ENCODE measurements at places on chromosomes 16 and 17. TPM values are rescaled to one million over a fixed set of nuclear protein-coding genes. Genes with fewer than 3 reads are reported as not detected.
A peak's percentile ranks its signal among the peaks of the same experiment; 100 is the strongest.

The CPNE7 gene
- total RNA-seq: 7.5 TPM

The RPTOR gene
- total RNA-seq: 33.1 TPM

The KRT25 gene
- not detected for total RNA-seq

The CCDC182 gene
- total RNA-seq: not detected

The FAM171A2 gene
- 18.2 TPM for total RNA-seq

The FBXO39 gene
- 0.93 TPM for total RNA-seq

The EEF2K gene
- total RNA-seq: 20.9 TPM

The ADAMTS18 gene
- total RNA-seq: 2.5 TPM

The KIF18B gene
- total RNA-seq: 0.82 TPM

The NETO2 gene
- 17.1 TPM for total RNA-seq

The SEZ6L2 gene
- 69.6 TPM for total RNA-seq

The CA7 gene
- not detected for total RNA-seq

DNA sequence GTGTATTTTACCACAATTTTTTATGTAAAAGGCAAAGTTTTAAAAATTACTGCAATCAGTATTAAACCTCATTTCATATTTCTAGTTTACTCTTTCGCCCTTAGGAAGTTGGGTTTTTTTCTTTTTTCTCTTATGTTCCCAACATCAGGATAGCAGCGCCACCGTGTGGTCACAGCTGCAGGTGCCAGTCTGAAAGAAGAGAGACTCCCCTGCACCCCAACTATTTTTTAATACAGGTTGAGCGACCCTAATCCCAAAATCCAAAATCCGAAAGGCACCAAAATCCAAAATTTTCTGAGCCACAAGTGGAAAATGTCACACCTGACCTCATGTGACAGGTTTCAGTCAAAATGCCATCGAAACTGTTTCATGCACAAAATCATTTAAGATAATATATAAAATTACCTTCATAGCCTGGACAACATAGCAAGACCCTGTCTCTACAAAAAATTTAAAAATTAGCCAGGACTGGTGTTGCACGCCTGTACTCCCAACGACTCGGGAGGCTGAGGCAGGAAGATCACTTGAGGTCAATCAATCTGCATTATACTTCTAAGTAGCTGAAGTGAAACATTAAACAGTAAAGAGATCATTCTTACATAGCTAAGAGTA, 21.8 kb upstream of the ASGR2 start:
- peak; percentile 47 for DNase-seq

- no peak for DNase-seq
Observed at GRCh38 chr16:48124266-48124665, 31.5 kb downstream of the ABCC12 start.

- no peak for DNase-seq
Observed at GRCh38 chr17:57350266-57350665, 93.9 kb downstream of the MSI2 start.

- peak; percentile 91 for DNase-seq
Observed at GRCh38 chr16:89921702-89922476, 1.3 kb upstream of the TUBB3 start.

GRCh38 chr16:9124908-9125584, 33.6 kb downstream of the HAPSTR1 start:
- DNase-seq: no peak

GRCh38 chr17:13503526-13503925, 98.2 kb downstream of the HS3ST3A1 start:
- DNase-seq: no peak

DNA sequence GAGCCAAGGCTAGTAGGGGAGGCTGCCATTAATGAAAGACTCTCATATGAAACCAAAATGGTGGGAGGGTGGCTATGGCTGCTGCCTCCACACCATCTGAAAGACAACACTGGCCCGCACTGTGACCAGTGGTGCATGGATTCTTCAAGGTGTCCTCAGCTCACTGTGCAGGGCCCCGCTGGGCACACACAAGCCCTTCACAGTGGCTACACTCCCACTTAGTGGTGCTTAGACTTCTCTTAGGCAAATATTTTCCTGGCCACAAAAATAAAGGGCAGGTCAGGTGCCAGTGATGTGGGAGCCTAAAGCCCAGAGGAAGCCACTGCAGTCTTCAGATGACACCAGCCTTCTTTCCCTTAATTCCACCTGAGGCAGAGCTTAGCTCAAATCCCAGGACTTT, 38.1 kb upstream of the IRX3 start:
- DNase-seq: no peak

DNA sequence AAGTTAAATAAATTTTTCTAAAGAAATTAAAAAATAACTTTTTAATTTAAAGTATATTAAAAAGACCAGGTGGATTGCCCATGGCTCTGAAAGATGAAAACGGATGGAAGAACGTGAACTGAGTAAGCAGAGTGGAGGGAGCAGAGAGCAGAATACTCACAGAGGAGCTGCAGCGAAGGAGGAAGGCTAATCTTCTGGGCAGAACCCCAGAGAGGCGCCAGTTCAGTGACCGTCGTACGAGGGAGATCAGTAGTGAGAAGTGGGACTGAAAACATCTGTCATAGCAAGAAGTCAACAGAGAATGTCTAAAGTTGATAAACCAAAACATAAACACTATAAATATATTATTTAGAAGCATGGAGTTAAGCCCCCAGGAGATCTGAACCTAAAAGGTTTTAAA, 34.9 kb downstream of the UBE2G1 start:
- no peak for DNase-seq

DNA sequence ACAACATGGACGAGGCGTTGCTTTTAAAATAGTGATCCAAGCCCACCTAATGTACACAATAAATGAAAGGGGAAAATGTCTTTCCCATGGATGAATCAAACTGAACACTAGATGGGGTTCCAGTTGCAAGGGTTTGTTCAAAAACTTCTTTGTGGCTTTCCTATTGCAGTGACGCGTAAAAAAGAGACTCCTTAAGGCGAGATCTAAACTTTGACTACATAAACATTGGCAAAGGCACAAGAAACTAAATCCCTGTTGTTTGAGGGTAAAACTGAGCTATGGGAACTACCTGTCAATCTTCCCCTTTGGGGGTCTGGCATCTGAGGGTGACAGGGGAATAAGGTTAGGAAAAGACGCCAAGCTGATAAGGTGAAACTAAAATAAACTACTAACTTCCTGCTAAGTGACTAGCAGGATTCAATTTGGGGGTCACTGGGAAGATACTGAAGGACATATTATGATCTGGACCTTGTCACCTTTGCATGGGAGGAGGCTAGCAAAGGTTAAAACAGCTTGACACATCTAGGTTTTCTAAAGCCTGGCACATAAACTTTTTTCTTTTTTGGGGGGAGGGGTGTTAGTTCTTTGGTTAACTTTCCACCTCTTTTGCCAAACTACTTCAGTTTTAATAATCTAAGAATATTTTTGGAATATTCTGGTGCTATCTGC, 4.7 kb downstream of the SALL1 start:
- peak; percentile 64 for DNase-seq

DNA sequence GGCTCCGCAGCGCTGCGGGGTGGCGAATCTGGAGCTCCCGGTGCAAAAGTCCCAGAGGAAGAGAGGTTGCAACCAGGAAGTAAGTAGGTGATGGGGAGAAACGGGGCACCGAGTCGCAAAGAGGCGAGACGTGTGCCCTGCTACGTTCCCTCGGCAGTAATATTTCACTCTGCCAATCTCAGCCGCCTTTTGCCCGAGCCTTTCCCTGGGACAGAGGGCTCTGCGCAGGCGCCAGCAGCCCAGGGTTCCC, at the start of gene NR1D1:
Gene NR1D1, minus strand, starts transcription at position 171 of the 250 bp plus-strand sequence. CDS start 495 bp downstream, outside the sequence.
- DNase-seq: no peak

GRCh38 chr17:51746421-51746820, 412.1 kb downstream of the CA10 start:
- DNase-seq: no peak

- DNase-seq: no peak
Observed at GRCh38 chr16:19859166-19859565, 25.5 kb downstream of the GPRC5B start.

DNA sequence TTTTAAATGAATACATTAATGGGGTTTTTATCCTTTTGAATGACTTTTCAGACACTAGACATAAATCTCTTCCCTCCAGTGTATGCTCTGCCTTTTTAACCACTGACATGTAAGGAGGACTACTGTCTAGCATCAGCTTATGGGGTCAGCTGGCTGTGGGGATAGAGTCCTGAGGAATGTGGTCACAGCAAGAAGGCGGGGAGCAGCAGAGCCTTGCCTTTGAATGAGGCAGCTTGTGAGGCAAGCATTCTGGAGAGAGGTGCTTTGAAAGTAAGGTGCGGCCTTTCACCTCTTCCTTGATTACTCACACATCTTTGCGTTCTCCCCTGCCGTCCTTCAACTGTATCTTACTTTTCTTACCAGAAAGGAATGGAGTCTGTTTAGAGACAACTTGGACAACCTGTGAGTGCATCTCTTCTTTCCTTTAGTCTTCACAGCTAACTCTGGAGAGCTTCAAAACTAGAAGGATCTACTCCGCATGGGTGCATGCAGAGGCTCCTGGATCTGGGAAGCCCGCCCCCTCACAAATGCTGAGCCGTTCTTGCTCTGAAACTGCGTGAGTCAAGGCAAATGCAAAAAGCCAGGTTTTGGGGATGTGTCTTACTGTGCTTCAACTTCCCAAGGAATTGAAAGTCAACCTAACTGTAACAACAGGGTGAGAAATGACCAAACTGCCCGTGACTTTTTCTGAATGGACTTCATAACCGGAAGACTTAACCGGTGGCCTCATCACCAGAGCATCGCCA, 49.9 kb downstream of the ADCY7 start:
- no peak for DNase-seq

- no peak for DNase-seq
Observed at GRCh38 chr17:74839990-74840852, 19.5 kb downstream of the GRIN2C start.

DNA sequence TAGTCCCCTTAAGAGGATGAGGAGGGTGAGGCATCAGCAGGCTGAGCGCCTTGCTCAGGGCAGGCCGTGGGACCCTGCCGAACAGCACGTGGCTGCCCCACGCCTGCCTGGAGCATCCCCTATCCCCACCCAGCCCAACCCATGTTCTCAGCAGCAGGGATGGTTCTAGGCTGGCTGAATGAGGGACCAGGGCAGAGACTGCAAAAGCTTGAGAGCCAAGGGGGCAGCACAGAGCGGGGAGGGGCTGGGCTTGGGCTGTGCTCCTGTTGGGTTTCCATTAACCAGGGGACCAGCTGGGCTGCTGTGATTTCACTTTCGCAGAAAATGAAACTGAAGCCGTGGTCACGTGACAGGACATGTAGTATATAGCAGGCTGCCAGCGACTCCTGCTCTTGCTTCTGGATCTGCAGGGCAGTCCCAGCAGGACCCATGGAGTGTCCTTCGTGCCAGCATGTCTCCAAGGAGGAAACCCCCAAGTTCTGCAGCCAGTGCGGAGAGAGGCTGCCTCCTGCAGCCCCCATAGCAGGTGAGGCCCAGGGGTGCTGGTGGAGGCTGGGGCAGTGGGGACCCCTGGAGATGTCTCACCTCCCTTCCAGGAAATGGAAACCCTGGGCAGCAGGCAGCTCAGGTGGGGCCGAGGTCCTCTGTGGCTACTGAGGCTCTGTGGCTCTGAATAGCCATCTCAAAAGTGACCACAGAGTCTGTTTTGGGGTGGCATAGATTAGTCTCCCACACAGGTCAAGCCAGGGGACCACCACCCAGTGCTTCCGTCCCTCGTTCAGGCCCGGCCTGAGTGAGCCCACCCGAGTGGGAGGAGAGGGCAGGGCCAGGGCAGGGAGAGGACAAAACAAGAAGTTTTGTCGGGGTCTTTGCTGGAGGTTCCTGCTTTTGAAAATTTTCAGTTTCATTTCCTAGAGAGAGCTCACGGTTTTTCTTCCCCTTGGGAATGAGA, 2.9 kb downstream of the RNF213 start:
- no peak for DNase-seq

DNA sequence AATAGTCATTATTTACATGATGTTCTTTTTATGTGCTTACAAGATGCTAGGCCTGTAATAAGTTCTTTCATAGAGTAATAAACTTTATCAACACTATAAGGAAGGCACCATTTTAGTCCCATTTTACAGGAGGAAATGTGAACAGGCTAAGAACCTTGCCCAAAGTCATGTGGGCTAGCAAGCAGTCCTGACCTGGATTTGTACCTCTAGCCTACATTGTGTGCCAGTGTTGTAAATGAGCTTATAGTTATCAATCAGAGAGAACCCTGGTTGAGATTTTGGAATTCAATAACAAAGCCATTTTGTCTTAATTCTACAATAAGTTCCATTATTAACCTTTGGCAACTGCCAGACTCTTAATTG, 6.7 kb upstream of the TBKBP1 start:
- DNase-seq: no peak

GRCh38 chr17:63136369-63137012, 170.5 kb downstream of the TANC2 start:
- DNase-seq: no peak

GRCh38 chr16:68086336-68086841, 1.2 kb downstream of the NFATC3 start:
- DNase-seq: peak; percentile 47

DNA sequence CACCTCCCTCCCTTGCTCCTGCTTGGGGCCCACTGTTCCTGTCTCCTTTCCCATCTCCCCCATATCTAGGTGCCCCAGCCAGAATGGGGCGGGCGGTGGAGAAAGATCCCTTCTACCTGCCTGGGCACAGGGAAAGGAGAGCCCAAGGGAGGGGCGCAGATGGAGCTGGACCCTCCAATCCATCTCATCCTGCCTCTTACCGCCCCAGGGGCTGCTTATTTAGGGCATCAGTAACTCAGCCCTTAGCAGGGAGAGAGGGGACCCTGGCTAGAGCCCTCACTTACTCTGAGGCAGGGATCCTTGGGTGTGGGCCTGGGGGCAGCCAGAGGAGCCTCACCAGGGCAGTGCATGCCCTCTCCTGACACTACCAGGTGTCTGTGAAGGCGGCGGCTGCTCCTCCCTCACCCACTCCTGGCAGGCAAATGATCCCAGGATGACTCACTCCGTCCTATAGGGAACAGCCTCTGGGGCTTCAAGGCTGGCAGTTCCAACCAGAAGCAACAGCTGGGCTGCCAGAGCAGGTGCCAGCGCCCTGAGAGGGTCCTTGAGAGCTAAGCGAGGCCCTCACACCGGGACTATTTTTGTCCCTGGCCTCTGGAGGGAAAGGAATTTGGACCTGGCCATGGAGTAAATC, 16.3 kb upstream of the BCAR1 start:
- no peak for DNase-seq

Data from astrocyte (in vitro differentiated cells and primary cell).